BJ (cell line): ENCODE measurements at places on chromosomes 12 and 14. TPM values are rescaled to one million over a fixed set of nuclear protein-coding genes. Genes with fewer than 3 reads are reported as not detected.

- DNase-seq = no peak
These were observed 135.5 kb downstream of the DPF3 start for GRCh38 chr14:72758420-72758819.

GRCh38 chr12:54306925-54307741 is 6.3 kb upstream of the NFE2 start:
- no peak for DNase-seq

ZDHHC22 gene
- not detected in 2 replicates for polyA plus RNA-seq

DNA sequence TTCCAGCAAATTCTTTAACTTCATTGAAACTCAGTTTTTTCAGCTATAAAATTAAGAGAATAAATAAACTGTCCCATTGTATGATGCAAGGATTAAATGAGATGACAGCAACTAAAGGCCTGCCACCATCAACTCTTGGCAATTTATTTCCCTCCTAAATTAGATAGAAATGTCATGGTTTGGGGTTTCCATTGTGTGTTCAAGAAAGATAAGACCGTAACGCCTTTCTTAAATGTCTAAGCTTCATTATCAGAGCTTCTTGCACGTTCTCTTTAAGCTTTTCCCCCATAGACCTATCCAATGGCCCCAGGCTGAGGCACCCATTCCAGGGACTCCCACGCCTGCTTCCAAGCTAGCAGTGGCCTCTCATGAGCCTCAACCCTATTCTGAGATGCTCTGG is 281.9 kb downstream of the CACNA1C start:
- no peak for DNase-seq

DNA sequence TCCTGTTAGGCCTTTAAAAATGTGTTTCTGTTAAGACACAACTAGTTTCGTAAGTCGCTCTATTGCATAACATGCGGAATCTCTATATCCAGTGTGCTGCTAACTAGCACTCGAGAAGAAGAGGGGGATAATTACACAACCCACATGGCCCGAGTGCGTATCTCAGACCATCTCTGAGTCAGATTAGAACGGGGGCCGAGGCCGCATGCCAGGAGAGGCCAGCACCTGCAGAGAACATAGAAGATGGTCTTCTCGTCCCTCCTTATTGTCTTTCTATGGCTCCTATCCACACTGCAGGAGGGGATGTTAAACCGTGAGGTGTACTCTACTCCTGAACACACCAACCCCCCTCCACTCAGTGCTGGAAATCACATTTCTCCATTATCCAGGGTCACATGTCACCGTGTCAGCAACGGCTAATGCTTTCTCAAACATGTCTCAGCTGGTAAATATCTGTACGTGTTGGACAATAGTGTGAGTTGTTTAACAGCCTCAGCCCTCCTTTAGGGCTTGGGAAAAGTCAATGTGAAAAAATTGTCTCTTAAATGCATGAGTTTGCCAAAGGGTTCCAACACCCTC is 56.3 kb downstream of the CCDC88C start:
- no peak for DNase-seq

DNA sequence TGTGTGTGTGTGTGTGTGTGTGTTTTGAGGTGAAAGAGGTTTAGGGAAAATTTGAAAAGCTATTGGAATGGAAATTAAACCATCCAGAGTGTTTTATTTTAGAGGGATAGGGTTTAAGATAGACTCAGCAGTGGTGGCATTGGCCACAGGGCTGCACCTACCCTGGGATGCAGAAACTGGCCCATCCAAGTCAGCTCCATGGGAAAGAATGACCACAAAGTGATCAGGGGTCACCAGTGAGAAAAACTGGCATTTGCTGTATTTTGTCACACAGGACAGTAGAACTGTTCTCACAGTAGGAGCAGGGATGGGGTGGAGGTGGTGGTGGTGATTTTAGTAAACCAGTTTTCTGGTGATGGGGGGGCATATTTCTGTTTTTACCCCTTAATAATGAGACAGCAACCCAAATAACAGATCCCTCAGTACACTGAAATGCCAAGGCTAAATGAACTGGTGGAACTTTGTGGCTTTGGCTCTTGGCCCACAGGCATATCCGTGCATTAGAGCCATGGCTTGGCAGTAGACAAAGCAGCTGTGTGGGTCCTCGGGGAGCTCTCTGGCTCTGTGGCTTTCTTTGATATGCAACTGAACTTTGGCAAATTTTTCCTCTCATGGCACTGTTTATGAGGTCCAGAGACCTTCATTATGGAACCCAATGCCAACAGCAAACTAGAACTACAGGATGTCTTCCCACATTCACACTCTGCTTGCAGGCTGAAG is 348.3 kb downstream of the ZFP36L1 start:
- DNase-seq = no peak

- no peak for DNase-seq
These were observed 5.4 kb upstream of the IPO8 start for GRCh38 chr12:30701056-30701455.

DNA sequence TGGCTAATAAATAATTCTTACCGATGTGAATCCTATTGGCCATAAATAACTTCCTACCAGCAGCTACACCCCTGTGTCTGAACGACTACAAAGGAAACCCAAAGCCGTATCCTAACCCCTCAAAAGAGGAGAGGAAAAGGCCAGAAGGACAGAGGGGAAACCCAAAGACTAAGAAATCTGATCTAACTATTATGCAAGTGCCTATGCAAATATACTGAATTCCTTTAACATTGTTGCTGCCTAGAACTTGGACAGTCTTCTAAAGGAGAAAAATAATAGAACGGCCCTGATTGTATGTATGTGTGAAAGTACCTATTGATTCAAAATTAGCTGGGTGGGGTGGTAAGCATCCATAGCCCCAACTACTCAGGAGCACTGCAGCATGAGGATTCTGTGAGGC is 997 bp downstream of the PLEKHG7 start:
- no peak for DNase-seq

FAR2 gene
- polyA plus RNA-seq = 17.1 and 23.7 TPM in 2 replicates

- peak; percentile 49 for DNase-seq
These were observed 420 bp upstream of the ANKLE2 start for GRCh38 chr12:132761921-132762583.

DNA sequence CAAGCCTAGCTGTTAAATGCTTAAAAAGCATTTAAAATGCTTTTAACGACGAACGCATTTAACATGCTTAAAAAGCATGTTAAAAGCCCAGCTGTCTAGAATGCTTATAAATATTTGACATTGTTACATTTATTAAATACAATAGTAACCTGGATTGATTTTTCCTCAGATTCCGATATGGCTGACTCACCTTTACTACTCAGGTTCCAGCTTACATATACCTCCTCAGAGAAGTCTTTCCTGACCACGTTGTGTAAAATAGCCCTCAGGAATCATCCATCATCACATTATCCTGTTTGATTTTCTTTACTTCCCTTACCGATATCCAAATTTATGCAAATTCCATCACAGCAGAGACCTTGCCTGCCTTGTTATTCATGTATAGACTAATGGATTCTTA is 51.4 kb downstream of the SLC41A2 start:
- no peak for DNase-seq

- no peak for DNase-seq
These were observed 129.0 kb downstream of the RBM19 start for GRCh38 chr12:113837084-113837483.

GRCh38 chr12:46858368-46858767 is 32.6 kb upstream of the SLC38A4 start:
- no peak for DNase-seq

GRCh38 chr14:77313371-77313770 is 7.3 kb downstream of the POMT2 start:
- no peak for DNase-seq

SPX gene
- polyA plus RNA-seq = 0.06 and 0.12 TPM in 2 replicates

DNA sequence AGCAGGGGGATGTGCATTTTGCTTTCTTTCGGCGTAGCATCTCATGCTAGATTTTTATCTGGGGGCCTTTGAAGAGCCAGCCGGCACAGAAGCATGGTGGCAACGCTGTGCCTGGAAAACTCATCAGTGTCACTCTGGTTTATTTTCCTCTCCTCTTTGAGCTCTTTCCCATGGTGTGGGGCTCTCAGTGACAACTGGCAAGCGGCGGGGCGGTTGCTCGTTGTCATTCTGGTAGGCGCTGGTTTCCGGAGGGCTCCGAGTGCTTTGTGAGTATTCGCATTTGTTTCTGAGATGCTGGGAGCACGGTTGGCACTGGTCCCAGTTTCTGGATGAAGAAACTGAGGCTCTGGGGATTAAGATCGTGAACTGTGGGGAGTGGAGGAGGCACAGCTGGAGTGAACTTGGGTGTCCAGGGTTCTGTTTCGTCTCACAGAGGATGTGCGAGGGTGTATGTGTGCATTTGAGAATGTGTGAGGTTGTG is 23.3 kb downstream of the TPCN1 start:
- DNase-seq = no peak

GRCh38 chr12:64452559-64453329 is 824 bp downstream of the TBK1 start:
- peak; percentile 34 for DNase-seq

GRCh38 chr12:1503281-1503711 is 91.1 kb downstream of the FBXL14 start:
- DNase-seq = no peak

- DNase-seq = no peak
These were observed 77.2 kb downstream of the ARL6IP4 start for GRCh38 chr12:123057513-123058265.

GRCh38 chr12:95218150-95219133 is 835 bp downstream of the VEZT start:
- no peak for DNase-seq

- DNase-seq = no peak
These were observed 79.7 kb downstream of the SPTB start for GRCh38 chr14:64800000-64800399.

GRCh38 chr14:40983604-40984003 is 623.1 kb upstream of the LRFN5 start:
- DNase-seq = no peak

- DNase-seq = no peak
These were observed 15.5 kb upstream of the KRR1 start for GRCh38 chr12:75526655-75527511.

DNA sequence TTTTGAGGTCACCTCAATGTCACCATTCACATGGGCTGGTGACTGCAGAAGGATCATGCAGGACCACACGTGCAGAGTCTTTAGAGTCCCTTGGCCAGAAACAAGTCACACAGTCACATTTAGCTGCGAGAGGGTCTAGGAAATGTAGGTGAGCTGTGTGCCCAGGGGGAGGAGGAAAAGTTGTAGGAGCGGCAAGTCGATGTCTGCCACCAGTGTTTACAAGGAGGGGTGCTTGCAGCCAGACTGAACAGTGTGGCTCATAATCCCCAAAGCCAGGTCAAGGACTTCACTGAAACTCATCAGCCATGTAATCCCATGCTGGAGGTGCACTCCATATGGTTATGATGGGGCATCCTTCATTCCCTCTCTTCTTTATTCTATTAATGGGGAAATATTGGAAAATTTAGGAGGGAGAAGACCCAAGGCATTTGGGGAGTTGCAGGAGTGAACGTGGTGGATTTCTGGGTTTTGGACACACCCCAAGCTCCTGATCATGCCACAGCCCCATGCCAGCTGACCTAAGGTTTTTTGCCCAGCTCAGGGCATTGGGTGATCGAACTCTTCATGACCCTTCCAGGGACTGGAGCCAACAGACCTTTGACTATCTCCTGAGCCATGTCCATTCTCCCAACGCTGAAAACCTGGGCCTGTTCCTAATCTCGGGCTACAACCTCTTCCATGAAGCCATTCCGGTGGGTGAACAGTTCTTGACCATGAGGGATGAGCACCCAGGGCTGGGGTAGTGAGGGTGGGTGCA is 7.2 kb downstream of the DAO start:
- DNase-seq = no peak

DNA sequence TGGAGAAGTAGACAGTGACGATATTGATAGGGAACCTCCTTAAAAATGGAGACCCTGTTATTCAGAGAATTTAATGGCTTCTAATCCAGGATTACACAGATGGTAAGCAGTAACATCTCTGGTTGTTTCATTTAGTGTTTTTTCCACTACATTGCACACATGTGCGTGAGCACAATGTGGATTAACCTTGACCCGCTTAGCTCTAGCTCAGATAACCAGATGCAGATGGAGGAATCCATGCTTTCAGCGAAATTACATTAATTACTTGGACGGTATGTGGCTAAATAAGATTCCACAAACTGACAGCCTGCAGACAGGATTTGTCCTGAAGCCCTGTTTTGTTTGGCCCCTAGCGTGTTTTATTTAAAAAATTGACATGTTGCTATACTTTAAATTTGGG is 378.4 kb downstream of the CCDC91 start:
- DNase-seq = peak; percentile 59

GRCh38 chr14:73452341-73453186 is 5.8 kb downstream of the NUMB start:
- DNase-seq = no peak

- no peak for DNase-seq
These were observed 230.5 kb downstream of the ATP23 start for GRCh38 chr12:58171914-58172313.

- no peak for DNase-seq
These were observed 83.5 kb downstream of the RIMBP2 start for GRCh38 chr12:130632642-130633041.
